ENCODE measurements at places on chromosomes 12 and 14.

GRCh38 chr14:22952418-22952817 is 4.5 kb downstream of the HAUS4 start:
- DNase-seq, result no peak

DNA sequence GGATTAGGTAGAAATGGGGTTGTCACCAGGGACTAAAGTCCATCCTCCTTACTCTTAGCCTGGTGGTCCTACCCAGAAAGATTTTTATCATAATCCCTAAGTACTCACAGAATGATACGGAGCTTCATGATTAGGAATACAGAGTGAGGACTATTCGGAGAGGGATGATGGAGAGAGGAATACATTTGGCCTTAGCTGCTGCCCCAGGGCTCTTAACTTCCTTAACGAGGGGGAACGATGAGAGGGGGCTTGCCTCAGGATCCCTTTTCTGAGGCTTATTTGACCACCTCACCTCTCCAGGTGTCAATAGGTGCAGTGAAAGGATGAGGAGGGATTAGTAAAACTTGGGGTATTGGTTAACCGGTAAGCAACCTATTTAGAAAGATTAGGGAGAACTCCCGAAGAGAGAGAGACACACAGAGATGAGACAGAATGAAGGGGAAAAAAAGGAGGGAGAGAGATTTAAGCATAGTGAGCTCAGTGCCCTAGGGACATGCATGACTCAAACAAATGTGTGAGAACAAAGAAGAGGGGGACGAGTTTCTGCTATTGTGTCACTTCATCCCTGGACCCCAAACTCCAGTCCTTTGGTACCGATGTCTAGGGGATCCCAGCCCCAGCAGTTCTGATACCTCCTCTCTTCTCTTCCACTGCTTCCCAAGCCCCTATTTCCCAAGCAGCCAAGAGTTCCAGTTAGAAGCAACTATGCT is 1.1 kb downstream of the NFE2 start:
- no peak for DNase-seq

DNA sequence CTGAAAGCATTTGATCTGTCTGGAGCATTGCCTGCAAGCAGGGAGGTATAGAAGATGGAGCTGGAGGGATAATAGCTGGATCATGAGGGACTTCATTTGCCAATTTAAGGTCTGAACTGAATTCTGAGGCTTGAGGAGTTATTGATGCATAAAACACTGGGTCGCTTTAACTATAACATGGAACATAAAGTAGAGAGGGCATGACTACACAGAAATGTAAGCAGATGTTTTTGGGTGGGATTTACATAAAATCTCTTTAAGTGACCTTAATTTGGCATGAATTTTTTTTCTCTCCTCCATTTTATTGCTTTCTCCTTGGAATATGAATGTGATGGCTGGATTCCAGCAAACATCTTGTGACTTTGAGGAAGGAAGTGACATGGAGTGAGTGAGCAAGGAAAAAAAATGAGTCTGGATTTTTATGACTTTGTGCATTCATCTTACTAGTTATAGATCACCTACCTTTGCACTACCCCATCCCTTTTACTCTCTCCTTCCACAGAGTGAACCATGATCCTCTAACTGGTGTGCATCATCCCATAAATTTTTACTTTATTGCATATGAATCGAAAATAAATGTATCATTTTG is 356.0 kb downstream of the DUSP6 start:
- DNase-seq, result no peak

GRCh38 chr12:82627799-82628198 is 58.9 kb upstream of the TMTC2 start:
- no peak for DNase-seq

- DNase-seq, result no peak
These were observed 234.8 kb downstream of the PIK3C2G start for GRCh38 chr12:18496156-18496555.

DNA sequence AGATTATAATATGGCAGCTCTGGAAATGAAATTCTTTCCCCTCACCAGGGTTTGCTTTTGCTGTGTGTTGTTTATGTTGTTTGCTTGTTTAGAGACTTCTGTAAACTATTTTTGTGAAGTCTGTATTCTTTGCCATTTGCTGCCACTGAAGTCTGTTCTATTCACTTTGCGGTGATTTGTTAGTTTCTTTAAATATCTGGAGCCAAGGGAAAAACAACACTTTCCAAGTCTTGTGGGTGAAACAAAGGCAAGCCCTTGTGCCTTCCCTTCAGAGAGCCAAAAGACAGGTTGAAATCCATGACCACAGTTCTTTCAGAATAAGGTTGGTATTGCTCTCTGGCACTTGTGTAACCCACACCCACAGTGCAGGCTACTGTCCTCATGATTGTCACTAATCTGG is 59.5 kb upstream of the RNU6-7 start:
- DNase-seq, result no peak

DNA sequence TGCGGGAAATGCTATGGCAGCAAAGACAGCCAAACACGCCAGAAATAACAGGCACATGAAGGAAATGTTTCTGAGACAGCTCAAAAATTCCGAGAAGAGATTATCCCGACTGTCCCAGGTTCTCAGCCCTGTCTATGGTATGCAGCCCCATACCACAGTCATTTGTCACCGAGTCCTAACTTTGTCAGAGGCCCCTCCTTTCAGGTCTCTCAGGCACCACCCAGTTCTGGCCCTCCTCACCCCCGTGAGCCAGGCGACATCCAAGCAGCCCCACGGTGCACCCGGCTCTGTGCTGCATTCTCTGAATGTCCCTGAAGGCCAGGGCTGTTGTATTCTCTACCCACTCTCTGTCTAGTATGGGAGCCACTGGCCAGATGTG is 24.0 kb downstream of the SSH1 start:
- no peak for DNase-seq

DNA sequence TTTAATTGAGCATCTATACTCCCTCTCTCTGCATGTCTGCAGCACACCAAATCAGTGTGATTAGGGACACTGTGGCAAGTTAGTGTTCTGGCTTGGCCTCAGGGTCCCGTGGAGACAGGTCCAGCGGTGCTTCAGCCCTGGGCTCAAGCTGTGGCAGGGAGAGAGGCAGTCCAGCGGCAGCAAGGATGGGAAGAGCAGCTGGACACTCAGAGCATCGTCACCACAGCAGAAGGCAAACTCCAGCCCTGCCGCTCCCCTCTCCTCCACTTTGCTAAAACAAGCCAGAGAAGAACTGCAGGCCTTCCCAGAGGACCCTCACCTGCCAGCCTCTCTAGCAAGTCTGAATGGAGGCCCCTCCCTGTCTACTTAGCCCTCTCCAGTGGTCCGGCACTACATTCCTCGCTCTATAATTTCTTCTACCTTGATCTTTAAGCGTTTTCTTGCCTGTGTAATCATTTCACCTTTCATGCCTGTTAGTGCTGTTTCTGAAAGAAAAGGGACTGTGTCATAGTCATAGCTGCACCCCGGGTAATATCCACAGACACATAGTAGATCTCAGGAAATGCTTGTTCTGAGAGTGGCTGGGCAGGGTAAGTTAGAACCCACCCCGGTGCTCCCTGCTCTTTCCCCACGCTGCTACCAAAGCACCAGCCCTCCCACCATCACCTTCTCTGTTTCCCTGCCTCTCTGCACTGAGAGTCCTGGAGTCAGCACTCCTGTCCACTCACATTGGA is 22.1 kb downstream of the ZFP36L1 start:
- no peak for DNase-seq

DNA sequence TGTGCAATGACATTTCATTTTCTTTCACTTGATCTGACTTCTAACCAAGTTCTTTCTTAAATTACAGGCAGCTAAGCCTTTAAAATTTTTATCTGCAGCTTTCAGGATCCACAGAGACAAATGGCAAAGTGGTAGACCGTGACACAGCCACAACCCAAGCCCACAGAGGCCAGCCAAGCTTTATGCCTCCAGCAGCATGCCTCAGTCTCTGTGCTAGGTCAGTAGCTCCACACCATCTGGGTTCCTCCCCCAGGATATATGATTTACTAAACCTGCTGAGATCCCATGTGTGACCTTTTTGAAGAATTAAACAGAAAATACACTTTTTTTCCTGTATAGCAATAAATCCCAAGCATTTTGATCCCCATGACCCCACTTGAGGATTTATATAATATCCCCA is 290.4 kb upstream of the CAND1 start:
- DNase-seq, result no peak

GRCh38 chr12:83514372-83514771 is 827.7 kb downstream of the TMTC2 start:
- no peak for DNase-seq

DNA sequence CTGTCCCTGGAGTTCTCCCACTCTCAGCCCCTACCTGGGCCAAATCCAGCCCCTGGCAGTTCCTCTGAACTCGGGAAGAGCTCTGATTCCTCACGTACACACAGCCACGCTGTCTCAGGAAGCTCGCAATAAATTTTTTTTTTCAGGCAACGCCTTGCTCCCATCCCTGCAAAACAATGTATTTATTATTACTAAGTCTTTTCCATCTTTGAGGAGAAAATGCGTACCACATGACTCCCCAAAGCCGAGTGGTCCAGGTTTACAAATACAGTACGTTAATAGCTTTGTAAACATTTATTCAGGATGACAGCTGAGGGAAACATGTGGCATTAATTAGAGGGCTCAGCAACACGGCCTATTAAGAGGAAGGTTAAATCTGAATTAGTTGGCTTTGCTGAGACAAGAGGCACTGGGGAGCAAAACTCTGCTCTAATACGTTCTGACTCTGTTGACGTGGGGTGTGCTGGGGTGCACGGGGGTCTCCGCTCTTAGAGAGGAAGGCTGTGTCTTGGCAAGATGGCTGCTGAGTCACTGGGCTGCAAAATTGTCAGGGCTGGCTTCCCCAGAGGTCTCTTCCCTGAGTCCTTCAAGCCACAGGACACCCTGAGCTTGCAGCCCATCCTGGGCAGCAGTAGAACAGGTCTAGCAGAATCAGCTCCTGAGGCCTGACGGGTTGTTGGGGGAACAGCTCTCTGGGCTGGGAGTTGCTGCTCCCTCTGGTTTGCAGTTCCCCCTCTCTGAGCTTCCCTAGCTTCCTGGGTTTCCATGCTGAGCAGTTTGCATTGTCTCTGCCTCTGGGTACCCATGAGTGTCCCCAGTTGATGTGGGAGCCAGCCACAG is 185.2 kb upstream of the TBX3 start:
- DNase-seq, result no peak

DNA sequence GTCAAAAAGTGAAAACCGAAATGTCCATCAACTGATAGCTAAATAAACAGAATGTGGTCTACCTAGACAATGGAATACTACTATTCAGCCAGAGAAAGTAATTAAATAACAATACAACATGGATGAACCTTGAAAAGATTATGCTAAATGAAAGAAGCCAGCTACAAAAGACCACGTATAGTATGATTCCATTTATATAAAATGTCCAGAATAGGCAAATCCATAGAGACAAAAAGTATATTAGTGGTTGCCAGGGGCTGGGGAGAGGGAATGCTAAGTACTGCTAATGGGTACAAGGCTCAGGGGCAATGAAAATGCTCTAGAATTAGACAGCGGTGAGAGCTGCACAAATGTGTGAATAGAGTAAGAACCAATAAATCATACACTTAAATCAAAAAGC is 29.9 kb downstream of the CDC42BPB start:
- no peak for DNase-seq
